ENCODE measurements at places on chromosomes 13 and 19.

- H3K27me3 ChIP-seq: no peaks in the 10 kb centered on the region
- no peaks in the 10 kb centered on the region for H3K4me1 ChIP-seq
- no peak overlapping the region for H3K27ac ChIP-seq
- no peak overlapping the region for H3K4me3 ChIP-seq
- no peak for DNase-seq
- no peaks in the 10 kb centered on the region for H3K36me3 ChIP-seq
These were observed 1665.9 kb upstream of the PCDH20 start for GRCh38 chr13:63081400-63082014.

DNA sequence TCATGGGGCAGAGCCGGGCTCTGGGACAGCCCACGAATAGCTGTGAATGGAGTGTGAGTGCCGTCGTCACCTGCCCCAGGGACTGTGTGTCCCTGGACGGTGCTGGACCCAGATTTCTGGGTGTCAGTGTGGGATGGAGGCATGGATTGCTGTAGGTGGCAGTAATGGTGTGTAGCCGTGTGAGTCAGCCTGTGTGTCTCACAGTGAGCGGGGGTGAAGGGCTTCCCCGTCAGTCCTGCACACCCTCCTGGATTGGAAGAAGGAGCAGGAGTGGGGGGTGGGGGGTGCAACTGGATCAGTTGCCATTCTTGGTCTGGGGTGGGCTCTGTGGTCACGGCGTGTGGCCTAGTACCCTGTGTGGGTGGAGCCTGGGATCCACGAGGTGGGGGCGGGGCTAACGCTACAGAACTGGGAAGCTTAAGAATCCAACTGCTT lies 6.5 kb upstream of the LTBP4 start:
- no peak for DNase-seq
- peak overlapping the region; percentile 64 for H3K27ac ChIP-seq
- peaks cover 26% of the 10 kb centered on the region for H3K27me3 ChIP-seq
- peaks cover 31% of the 10 kb centered on the region for H3K4me1 ChIP-seq
- peaks cover 11% of the 10 kb centered on the region for H3K36me3 ChIP-seq

DNA sequence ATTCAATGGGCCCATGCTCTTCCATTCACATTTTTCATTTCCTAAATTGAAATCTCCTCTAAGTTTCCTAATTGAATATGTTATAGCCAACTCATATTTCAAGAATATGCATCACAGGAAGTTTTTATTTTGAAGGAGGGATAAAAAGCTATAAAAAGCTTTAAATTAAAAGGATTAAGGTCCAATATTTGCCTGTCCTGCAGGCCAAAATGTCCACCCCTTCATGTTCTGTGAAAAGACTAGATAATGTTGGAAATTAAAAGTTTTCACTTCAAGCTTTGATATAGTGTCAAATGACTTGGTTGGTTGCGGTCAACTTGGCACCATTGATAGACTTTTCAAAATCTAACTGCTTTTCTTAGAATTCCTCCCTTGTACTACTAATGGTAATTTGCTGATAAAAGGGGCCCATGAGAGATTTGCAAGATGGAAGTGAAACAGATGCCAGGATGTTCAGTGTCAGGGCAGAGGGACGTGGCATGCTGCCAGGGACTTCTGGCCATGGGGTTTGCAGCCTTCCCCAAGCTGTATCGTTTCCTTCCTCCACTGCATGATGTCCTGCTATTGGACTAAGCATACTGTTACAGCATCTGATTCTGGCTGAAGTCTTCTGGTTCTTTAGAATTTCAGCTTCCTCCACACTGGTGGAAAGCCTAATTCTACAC lies 547.3 kb upstream of the MIR17HG start:
- H3K4me1 ChIP-seq: no peaks in the 10 kb centered on the region
- DNase-seq: no peak
- H3K36me3 ChIP-seq: no peaks in the 10 kb centered on the region
- no peak overlapping the region for H3K27ac ChIP-seq
- no peak overlapping the region for H3K4me3 ChIP-seq

DNA sequence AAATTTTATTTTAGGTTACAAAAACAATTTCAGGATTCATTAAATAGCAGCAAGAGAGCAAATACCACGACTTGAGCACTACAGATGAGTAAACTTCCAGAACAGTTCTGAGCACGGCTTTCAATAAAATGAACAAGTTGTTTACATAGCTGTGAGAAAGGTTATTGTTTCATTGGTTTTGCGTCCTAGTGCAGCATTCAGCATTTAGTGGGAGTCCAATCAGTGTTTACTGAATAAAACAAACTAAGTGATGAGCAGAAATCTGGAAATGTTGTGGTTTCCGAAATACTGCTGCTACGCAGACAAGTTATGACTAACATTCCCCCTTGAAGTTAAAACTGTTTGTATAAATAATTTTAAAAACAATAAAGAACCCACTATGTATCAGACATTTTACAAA lies 251.5 kb upstream of the STARD13 start:
- H3K27ac ChIP-seq: no peak overlapping the region
- peaks cover 9% of the 10 kb centered on the region for H3K36me3 ChIP-seq
- no peaks in the 10 kb centered on the region for H3K27me3 ChIP-seq
- no peak for DNase-seq
- H3K4me1 ChIP-seq: peaks cover 18% of the 10 kb centered on the region

DNA sequence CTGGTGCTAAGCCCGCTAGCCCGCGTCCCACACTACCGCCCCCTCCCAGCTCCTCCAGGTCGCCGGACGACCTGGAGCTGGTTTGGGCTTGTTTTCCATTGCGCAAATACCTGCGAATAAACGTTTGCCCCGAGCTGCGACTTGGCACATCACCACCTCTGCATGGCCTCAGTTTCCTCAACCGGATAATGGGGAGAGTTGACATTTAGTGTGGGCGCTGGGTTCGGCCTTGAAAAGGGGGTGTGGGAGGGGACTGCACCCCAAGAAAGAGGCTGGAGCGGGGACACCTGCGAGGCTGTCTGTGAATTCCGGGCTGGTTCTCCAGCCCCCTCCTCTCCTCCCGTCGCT lies 11.0 kb upstream of the JUND start:
- peak overlapping the region; percentile 86 for H3K4me3 ChIP-seq
- peaks cover 12% of the 10 kb centered on the region for H3K36me3 ChIP-seq
- DNase-seq: peak; percentile 12
- H3K27me3 ChIP-seq: no peaks in the 10 kb centered on the region
- peak overlapping the region; percentile 93 for H3K27ac ChIP-seq
- peaks cover 62% of the 10 kb centered on the region for H3K4me1 ChIP-seq

DNA sequence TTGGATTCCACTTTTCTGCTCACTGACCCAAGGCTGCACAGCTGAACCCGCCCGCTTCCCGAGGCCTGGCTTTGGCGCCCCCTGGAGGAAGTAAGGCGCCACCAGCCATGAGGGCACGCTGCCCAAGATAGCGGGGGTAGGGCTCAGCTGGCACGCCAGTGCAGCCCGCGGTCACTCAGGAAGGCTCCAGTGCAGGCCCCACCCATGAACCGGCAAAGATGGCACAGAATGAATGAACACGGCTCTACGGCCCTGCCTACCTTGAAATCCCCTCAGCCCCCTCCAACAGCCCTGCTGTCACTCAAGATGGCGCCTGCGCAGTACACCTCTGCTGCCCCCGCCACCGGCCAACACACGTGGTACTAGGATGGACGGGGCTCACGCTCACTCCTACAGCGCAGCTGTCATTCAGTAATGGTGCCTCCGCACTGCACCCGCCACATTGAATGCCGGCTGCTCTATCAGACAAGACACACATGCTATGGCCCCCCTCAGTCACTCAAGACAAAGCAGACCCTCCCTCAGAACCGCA lies 3.0 kb downstream of the PEG3 start:
- no peak overlapping the region for H3K4me3 ChIP-seq
- DNase-seq: no peak
- H3K4me1 ChIP-seq: peaks cover 8% of the 10 kb centered on the region
- H3K27ac ChIP-seq: no peak overlapping the region
- no peaks in the 10 kb centered on the region for H3K36me3 ChIP-seq

- DNase-seq: no peak
- H3K4me3 ChIP-seq: peak overlapping the region; percentile 94
- no peaks in the 10 kb centered on the region for H3K27me3 ChIP-seq
- peaks cover 18% of the 10 kb centered on the region for H3K36me3 ChIP-seq
- H3K27ac ChIP-seq: peak overlapping the region; percentile 87
- peaks cover 28% of the 10 kb centered on the region for H3K4me1 ChIP-seq
These were observed 630 bp downstream of the PNPLA6 start for GRCh38 chr19:7535998-7536695.
